ENCODE measurements at places on chromosomes 3 and 15.
A peak's percentile ranks its signal among the peaks of the same experiment; 100 is the strongest.

DNA sequence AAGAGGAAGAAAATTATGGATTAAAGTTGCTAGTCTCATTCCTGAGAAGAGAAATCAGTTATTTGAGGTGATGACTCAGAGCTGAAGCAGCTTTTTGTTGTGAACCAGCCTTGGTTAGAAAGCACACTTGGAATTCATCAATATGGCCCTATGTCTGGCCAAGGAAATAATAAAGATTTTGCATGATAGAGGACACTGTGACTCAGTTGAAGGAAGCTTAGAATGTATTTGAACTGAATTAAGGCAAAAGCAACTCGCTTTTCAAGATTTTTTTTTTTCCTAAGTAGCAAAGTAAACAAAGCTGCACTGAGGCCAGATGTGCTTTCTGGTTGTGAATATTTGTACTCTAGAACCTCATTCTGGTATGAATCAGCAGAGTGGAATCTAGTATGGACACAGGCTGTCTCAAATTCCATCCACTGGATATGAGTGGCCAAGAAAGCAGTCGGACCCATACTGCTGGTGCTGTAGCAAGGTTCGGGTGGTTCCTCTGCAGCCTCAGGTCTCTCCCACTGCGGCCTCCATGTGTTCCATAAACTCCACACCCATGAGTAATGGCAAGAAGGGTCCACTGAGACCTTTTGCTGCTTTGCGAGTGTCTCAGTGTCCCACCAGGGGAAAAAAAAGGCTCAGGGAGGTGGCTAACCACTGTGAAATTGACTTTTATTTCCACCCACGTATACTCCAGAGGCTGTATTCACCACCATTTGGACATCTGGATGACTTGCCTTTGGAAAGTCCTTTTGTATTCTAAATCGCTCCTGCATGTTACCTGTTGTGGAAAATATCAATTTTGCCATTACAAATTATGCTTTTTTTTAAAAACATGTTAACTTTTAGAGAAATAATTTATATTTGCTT is 53.1 kb downstream of the TGFBR2 start:
- DNase-seq: peak; percentile 98

DNA sequence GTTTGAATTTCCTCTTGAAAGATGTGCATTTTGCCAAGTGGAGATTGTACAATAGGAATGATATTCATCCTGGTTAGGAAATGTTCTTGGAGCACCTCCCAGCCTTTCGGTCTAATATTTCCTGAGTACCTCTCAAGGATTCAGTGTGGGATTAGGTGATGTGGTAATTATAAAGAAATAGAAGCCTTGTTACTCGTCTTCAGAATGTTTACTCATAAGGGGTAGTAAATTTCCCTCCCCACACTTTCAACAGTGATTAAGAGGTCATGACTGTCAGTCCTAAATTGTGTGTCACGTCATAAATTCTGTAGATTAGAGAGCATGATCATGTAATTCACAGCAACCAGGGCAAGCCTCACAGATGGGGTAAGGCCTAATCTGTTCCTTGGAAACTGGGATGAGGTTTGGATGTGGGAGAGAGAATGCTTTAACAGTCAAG is 633.1 kb upstream of the TBL1XR1 start:
- DNase-seq: peak; percentile 99

DNA sequence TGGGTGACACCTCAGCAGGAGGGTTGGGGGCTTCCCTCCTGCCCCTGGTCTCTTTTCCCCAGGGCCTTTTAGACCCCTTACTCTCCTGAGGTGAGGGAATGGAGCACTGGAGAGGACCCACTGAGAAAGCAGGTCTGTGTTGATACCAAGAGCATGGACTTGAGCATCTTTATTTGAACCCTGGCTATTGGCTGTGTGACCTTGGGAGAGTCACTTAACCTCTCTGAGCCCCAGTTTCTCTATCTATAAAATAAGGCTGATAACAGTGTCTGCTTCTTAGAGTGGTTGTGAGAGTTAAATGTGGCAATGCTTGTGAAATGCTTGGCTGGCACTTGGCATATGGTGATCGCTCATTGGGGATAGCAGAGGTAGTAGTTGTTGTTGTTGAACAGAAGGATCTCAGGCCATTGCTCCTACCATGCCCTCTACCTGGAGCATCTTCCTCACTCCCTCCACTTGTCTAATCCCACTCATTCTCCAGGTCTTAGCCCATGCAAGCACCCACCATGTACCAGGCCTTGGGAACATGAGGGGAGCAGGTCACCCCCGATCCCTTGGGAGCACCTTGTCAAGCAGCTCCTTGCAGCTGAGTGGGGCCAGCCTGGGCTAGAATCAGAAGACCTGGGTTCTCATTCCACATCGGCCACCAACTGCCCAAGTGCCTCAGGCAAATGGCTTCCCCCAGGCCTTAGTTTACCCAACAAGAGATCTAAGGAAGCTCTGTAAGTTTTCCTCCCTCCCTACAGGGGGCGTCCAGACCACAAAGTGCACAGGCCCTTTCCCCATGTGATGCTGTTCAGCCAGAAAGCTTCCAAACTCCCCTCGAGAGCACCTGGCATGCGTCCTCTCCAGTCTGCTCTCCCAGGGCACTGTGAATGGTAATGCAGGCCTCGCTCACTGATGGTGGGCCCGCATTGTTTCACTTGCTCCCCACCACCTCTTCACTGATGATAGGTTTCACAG is 96.7 kb downstream of the LSM3 start:
- no peak for DNase-seq

DNA sequence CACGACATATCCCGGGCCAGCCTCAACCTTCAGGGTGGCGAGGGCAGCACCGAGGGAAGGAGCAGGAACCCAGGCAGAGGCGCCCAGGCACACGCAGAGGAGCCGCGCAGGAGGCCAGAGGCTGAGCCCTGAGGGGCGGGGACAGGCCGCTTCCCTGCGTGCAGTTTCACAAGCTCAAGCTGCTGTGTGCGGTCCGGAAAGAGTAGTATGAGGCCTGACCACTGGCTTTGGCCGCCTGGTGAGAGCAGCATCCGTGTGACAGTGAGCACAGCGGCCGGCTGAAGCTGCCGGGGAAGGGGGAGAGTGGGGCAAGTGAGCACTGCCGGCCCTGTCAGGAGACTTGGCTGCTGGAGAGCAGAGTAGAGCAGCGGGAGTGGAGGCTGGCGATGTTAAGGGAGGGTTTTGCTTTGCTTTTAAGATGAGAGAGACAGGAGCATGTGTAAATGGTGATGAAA is 8.7 kb downstream of the ZDHHC19 start:
- no peak for DNase-seq

DNA sequence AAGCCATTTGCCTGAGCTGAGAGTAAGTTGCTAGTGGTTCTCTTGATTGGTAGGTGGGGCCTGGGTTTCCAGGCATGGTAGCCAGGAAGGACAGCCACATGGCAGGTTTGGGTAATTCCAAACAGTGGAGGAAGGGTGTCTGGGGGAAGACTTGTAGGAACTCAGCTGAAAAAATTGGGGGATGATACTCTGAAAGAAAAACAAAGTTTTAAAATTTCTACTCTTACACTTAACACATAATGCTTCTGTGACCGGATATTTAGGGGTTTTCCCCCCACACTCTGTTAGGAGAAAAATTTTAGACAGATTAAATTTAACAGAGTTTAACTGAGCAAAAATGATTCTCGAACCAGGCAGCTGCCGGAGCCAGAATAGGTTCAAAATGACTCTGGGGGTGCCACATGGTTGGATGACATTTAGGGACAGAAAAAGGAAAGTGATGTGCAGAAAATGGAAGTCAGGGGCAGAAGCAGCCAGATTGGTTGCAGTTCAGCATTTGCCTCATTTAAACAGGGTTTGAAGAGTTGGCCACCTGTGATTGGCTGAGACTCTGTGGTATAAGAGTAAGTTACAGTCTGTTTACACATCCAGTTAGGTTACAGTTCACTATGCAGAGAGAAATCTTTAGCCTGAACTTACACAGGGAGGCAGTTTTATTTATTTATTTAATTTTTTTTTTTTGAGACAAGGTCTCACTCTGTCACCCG is 8.1 kb downstream of the B2M start:
- peak; percentile 15 for DNase-seq

- DNase-seq: no peak
These were observed 103.5 kb upstream of the KCNAB1 start for GRCh38 chr3:156016902-156017301.

DNA sequence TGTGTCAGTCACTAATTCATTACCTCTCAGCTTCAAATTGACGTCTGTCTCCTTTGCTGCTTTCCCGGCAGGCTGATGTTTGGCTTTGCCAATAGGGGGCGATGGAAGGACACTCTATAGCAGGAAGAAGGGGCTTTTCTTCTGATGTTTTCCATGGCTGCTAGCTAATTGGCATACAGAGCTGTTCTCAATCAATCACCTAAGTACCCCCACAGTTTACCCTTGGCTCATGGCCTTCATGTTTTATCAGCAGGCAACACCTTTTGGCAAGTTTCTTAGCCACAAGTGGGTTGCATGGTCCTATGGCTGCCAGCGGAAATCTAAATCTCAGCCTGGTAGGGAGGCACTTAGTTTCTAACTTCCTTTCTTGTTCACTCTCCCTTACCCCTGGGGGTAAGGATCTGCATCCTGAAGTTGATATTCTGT is 45.0 kb downstream of the ESYT3 start:
- DNase-seq: peak; percentile 36

DNA sequence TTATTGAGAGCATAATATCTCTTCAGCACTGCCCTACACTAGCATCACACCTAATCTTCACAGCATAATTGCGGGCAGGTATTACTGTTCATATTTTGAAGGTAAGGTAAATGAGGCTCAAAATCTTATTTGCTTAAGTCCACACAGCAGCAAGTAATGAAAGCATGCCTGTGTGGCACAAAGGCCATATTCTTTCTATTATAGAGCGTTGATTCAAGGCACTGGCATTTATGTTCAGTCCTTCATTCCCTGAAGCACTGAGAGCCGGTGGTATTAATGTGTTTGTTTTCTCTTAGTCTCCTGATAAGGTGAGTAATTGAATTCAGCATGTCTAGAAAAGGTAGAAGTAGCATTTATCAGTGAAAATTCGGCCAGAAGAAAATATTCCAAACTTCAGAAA is 231.2 kb downstream of the BBX start:
- DNase-seq: no peak

GRCh38 chr3:42472555-42472954 is 29.9 kb upstream of the VIPR1 start:
- no peak for DNase-seq

GRCh38 chr3:155603302-155603701 is 141.6 kb downstream of the PLCH1 start:
- DNase-seq: no peak

GRCh38 chr15:63600001-63600615 is 2.9 kb downstream of the FBXL22 start:
- DNase-seq: no peak

GRCh38 chr15:65902373-65902772 is 33.1 kb downstream of the RAB11A start:
- DNase-seq: no peak

Measured in fibroblast of skin of right quadriceps (primary cell).